T-helper 17 cell (primary cell): ENCODE measurements at places on chromosomes 2 and 18.

- no peak for DNase-seq
Observed at GRCh38 chr2:156077041-156077742, 255.3 kb downstream of the NR4A2 start.

DNA sequence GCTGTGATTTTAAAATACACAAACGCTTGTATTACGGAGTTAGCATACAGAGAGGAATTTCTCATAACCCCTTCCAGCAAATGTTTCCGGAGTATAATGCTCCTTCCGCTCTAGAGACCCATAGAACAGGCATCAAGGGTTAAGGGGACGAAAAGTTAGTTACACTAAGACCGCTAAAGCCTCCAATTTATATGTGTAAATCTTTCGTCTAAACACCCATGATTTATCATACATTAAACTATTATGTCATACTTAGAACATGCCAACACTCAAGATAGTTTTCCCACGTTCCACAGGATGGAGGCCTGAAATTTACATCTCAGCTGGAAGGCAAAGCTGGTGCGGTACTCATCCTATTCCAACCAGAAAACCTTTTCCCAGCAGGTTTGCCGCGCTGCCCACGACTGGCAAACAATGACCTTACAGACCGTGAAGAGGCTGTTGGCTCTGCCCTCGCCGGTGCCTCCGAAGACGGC lies 650 bp downstream of the ORMDL1 start:
- no peak for DNase-seq

DNA sequence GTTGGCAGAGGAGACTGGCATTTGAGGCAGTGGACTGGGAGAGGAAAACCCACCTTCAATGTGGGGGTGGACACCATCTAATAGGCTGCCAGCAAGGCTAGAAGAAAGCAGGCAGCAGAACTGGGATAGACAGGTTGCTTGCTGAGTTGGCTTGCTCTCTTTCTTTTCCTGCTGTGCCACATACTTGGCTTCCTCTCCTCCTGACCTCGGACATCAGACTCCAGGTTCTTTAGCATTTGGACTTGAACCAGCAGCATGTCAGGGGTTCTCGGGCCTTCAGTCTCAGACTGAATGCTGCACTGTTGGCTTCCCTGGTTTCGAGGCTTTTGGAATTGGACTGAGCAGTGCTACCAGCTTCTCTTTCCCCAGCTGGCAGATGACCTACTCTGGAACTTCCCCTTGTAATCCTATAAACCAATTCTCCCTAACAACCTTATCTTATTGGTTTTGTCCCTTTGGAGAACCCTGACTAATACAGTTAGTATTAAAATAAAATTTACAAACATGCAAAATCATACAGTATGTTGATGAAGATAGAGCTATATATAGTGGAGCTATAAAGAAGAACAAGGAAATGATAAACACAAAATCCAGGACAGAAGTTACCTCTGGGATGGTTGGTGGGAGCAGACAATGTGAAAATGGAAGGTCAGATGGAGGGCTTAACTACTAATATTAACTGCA lies 15.9 kb downstream of the DSEL start:
- DNase-seq = no peak

DNA sequence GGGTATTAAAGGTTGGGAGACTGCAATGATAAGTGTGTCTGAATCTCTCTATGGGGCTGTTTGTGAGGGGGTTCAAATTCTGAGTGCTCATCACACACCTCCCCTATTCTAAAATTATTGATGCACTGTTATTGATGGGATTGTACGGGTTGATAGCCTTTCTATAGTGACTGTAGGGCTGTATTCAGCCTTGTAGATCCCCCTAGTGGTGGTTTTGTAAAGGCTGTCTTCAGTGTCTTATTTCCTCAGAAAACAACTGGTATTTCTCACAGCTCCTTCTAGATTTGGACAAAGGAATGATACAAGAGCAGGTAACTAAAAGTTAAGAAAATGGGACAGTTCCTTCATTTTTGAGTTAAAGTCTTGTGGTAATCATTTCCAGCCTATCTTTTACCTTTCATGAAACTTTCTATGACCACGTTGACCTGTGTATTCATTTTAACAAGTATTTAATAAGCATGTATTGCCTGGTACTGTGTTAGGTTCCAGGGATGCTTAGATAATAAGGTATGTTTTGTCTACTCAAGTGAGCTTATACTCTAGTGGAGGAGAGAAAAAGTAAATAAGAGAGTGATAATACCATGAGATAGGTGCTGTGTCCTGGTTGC lies 21.2 kb downstream of the SMAD4 start:
- no peak for DNase-seq

DNA sequence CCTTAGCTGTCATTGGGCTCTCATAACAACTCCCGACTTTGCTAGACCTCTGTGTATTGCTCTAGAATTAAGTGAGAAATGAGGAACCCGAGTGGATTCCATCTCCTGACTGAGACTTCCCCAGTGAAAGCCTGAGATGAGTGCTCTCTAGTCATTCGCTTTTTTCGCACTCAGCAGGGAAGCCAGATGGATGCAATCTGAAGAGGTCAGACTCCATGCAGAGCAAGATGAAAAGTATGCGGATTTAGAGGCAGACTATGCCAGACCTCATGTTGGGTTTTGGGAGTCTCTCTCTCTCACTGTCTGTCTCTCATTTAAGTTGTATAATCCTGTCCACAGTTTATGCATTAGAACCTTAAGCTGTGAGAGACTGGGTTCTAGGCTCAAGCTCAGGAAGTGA lies 88.6 kb downstream of the SLC5A7 start:
- DNase-seq = no peak

- DNase-seq = no peak
Observed at GRCh38 chr2:79370976-79371538, 141.8 kb upstream of the CTNNA2 start.
